Fibroblast of lung (primary cell): ENCODE measurements at places on chromosomes 11 and 22.

DNA sequence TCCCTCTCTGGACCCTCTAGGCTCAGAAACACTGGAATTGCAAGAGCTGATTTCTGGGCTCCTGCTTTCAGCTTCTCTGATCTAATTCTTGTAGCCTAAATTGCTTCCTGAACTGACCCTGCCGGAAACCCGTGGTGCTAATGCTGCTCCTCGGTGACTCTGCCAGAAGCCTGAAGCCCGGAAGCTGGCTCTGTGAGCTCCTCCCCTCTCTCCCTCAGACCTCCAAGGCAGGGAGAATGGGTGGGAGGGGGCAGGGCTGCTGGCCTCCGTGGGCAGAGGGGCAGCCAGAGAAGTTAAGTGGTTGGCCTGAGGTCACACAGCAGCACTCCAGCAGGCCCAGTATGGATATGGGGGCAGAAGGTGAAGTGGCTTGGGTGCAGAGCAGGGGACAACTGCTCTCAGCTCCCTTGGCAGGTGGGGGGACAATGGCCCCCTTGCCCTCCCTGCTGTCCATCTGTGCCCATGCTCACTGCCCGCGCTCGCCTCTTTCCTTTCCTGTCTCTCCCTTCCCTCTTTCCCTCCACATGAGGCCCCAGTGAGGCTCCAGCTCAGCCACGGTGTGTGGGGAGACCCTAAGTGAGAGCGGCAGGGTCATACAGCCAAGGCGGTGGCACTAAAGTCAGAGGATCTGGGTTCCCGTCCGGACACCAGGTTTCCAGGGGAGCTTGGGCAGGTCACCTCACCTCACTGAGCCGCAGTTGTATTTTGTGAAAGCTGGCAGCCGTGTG lies 16.2 kb downstream of the CAPN5 start:
- DNase-seq: peak; percentile 26

DNA sequence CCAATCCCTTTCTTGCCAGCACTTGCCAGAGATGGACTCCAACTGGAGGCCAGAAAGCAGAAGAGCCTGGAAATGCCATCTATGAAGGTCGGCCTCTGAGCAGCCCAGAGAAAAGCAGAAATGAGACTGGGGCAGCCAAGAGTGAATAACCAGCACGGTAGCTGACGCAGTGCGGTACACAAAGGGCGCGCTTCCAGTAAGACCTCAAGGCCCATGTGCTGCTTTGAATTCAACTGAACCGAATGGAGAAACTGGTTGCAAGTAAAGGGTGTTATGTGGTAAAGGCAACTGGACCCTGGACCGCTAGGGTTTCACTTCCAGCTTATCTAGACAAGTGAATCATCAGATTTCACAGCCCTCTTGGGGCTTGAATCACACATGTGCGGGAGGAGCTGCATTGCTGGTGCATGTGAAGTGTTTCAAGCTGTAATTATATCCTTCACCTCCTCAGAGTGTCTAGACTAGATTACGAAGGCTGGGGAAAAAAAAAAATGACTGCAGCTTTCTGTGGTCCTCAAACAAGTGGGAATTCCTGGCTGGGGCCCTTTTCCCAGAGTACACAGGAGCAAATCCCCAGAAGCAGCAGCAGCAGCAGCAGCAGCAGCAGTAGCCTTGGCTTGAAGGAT lies 128.9 kb downstream of the CCDC34 start:
- peak; percentile 82 for DNase-seq

GRCh38 chr22:39097098-39098020 lies at the start of gene APOBEC3H:
APOBEC3H (plus strand) TSS chr22:39097244; CDS start chr22:39100279, 3,035 bp downstream.
- peak; percentile 8 for DNase-seq

DNA sequence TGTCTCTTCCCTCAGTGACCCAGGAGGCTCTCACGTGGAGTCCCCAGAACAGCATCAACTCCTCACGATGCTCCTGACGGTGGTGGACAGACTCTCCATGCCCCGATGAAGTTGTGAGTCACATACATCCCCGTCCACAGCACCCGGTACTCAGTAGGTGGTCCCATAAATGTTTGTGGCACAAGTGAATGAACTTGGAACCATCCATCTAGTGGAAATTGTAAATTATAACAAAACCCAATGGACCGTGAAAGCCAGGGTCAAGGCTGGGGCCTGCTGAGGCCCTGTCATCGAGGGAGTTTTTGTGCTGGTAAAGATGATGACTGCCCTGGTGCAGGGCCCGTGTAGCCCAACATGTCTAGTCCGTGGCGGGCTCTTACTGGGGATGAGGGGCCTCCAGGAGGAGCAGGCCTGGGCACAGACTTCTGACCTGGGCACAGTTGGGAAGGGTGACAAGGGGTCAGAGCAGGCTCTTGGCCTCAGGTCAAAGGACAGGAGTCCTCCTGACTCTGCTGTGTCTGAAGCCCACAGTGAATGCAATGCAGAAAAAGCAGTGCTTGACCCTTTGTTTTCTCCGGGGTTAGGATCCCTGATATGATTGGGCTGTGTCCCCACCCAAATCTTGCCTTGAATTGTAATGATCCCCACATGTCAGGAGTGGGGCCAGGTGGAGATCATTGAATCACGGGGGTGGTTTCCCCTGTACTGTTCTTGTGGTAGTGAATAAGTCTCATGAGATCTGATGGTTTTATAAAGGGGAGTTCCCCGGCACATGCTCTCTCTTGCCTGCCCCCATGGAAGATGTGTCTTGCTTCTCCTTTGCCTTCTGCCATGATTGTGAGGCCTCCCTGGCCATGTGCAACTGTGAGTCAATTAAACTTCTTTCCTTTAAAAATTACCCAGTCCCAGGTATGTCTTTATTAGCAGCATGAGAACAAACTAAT lies 20.0 kb upstream of the SMIM38 start:
- peak; percentile 29 for DNase-seq

DNA sequence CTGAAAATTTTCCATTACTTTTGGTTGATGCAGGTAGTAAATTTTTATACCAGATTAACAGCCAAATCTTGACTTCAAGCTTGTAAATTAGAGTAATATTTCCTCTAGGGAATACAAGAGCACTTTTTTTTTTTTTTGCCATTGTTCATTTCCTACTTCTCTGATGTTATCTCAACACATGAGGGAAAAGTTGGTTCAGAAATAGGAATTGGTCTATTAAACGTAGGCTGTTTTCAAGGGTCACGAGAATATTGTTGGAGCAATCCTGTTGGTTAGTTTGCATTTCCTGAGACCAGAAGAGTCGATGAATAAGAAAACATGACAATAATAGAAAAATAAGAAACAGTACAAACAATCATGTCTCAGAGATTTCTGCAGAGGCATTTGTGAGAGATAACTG lies 453.9 kb upstream of the CCDC179 start:
- DNase-seq: no peak

DNA sequence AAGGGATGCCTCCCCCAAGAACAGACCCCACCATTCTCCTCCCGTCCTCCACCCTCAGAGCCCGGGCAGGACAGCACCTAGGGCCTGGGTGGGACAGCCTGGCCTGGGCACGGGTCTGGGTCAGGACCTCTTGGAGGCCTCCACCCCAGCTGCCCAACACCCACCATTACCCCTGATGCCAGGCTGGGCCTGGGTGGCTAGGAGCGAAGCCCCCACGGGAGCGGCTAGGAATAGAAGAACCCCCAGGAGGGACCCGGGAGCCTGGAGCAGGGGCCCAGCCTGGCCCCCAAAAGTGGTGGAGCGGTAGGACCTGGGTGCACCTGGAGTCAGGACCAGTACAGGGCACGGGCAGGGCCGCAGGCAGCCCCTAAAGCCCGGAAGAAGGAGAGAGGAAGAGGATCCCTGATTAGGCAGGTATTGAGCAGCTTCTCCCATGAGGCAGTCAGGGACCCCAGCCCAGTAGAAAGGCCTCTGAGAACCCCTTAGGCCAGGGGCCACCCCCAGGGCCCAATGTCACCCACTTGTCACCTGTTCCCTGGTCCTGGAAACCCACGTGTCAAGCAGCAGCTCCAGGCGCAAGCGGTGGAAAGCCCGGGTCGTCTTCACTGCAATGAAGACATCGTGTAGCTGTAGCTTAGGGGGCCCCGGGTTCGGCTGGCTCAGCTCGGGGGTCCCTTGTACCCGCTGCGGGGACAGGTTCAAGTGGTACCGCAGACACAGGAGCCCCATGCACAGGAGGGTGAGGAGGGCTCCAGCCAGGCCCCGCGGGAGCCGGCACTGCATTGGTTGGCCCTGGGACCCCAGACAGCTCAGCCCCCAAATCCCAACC lies 575 bp downstream of the MFNG start:
- DNase-seq: no peak

DNA sequence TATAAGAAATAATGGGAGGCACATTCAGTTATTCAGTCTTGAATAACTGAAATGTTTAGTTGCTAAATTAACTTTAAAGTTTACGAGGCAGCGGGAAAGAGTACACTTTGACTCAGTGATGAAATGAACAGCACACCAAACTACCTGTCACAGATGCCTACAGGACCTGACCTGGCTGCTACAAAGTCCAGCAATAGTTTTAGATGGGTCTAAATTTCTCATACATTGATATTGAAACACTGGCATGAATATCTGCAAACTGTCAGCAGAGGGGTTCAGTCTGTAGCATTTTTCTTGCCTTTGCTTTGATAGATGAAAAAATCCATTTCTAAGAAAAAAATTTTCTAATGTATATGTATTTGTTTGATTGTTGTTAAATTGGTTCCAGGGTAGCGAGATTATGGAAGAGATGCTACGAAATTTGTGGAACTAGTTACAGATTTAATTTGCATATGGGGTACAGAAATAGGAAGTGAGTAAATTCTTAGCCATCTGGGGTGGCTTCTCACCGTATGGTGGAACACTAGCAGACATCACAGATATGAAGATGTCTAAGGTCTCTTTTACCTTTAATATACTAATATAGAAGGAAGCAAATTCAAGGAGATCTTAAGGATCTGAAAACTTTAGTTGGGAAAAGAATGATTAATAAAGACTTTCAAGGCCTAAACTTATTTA lies 20.8 kb upstream of the GAB2 start:
- DNase-seq: no peak

- DNase-seq: no peak
Measured at GRCh38 chr22:29697853-29698598, 21.8 kb upstream of the CABP7 start.

- no peak for DNase-seq
Measured at GRCh38 chr11:33160587-33160986, 693 bp downstream of the CSTF3 start.

GRCh38 chr11:60836866-60837515 lies 4.9 kb upstream of the CCDC86 start:
- no peak for DNase-seq

DNA sequence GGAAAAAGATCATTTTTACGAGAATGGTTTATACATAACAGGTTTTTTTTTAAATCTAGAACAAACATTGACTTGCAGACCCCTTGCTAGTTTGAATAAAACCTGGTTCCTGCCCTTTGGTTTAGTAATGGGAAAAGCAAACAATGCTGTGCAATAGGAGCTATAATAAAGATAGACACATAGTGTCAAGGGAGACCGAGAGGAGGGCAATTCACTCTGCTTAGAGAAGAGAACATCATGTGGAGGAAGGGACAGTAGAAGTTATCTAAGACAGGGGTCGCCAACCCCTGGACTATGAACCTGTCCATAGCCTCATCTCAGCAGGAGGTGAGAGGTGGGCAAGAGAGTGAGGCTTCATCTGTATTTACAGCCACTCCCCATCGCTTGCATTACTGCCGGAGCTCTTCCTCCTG lies 7.0 kb upstream of the RDX start:
- DNase-seq: no peak

- DNase-seq: no peak
Measured at GRCh38 chr11:120581313-120581712, 69.8 kb downstream of the GRIK4 start.

DNA sequence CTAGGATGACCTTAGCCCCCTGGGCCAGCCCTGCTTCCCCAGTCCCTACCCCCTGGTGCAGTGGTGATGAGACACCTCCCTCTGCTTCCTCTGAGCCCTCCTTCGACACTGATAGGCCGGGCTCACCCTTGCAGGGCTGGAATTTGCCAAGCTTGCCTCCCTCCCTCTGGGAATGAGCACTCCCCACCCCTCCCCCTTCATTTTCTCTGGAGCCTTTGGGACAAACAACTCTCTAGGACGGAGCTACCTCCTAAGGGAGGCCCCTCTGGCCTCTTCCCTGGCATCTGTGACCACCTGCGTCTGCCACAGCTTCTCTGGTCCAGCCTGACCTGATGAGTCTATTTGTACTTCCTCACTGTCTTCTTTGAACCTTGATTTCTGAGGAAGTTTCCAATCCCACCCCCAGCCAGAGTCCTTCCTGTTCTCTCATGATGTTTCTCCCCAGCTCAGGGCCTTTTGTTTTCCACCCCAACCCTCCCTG lies 53.3 kb upstream of the ADA2 start:
- no peak for DNase-seq

DNA sequence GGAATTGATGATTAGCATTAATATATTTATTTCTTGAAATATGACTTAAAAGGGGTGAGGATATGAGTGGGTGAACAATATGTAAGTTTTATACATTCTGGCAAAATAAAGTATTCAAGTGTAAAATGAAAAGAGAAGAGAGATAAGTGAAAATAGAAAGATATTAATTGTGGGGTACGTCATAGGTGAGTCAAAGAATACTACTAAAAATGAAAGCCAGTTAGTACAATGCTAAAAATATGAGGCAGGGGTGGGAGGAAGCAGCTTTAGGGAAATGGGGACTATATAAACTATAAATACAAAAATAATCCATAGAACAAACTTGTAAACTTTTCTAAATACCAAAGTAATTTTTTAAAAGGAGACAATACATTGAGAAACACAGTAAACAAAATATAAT lies 661.4 kb downstream of the CNTN5 start:
- no peak for DNase-seq

DNA sequence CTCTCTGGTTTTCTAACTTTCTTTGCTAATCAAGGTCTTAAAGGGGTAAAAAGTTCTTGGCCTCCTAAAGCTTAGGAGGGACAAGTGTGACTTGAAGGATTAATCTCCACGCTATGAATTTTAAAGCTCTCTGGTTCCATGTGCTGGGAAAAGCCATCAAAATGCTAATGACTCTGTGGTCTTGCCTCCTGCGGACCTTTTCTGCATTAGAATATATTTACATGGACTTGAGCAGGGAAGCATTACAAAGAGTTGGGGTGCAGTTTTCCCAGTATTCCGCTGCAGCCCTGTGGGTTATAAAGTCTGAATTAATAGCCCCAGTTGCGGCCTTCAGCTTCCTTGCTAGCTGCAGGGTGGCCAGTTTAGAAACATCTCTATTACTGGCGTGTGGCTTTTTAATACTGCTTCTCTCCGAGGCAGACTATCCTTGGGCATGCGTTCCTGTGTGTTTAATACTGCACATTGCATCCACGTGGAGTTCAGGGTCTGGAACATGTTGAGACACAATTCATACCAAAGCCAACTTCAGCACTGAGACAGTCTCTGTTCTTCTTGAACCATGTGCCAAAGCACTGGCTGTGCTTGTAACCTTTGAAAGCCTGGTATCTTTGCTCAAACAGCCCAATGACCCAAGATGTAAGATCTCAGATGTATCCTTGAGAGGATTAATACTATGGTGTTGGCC lies 27.3 kb downstream of the TSPAN18 start:
- no peak for DNase-seq

GRCh38 chr11:120689596-120690275 lies 178.2 kb downstream of the GRIK4 start:
- DNase-seq: no peak

DNA sequence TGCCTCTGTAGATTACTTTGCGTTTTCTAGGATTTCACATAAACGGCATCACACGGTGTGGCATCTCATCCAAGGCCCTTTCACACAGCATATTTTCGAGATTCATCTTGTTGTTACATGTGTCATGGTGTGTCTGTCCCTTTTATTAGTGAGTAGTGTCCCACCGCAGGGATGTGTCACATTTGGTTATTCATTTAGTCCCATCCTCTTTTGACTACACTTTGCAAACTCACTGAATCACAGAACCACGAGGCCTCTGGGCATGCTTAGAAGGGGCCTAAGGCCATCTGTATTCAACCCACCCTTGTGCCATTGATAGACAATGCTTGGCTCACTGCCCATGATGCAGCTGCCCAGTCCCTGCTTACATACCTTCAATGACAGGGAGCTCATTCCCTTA lies 4.2 kb upstream of the RAC2 start:
- no peak for DNase-seq
